ENCODE measurements at places on chromosomes 7 and 10.

GRCh38 chr7:131328377-131329175 lies 900 bp downstream of the MKLN1 start:
- DNase-seq, result no peak

DNA sequence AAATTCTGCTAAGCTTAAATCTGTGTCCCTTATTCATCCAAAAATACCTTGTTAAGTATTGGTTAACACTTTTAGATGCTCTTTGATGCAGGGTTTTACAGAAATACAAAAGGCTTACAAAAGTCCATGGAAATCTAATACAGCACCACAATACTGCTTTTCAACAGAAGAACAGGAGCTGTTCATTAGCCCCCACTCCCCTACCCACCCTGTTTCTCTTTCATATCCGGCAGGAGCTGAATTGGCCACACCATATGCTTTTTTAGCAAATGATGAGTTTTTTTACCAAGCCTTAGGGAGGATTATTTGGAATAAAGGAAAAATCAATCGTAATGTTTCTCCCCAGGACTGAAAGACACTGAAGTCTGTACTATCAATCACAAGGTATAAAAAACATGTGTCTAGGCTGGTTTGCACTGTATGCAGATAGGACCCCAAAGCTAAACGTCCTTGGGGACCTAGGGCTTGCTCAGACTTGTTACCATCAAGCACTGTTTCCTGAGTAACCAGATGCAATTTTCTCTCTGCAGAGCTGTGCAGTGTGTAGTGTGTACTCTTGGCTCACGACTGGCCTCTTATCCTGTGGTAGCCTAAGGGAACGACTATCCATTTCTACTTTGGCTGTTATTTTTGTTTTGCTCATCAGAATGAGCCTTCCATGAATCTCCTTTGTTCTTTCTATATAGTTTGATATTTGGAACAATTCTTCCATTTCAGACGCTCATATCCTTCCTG lies 143.3 kb upstream of the LRGUK start:
- DNase-seq, result no peak

GRCh38 chr7:132910657-132911056 lies 171.2 kb downstream of the CHCHD3 start:
- DNase-seq, result no peak

DNA sequence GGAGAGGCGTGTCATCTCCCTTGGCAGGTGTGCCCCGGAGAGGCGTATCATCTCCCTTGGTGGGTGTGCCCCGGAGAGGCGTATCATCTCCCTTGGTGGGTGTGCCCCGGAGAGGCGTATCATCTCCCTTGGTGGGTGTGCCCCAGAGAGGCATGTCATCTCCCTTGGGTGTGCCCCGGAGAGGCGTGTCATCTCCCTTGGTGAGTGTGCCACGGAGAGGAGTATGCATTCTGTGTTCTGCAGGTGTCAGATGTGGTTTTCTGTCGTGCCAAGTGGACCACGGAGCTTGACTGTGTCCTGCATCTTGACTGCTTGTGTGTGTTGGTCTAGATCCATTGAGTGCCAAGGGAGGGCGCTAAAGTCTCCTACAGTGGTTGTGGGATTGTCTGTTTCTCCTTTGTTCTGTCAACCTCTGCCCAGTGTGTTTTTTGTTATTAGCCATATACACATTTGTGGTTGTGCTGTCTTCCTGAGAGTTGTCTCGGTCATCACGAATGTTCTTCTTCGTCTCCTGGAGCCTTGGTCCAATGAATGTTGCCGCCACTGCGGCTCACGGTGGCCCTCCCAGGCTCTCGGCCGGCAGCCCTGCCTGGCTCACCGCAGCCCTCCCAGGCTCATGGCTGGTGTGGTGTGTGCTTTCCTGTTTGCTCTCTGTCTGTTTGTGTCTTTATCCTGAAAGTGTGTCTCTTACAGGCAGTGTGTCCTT lies 96.8 kb downstream of the INPP5A start:
- DNase-seq, result no peak

- DNase-seq, result no peak
Observed at GRCh38 chr7:80279760-80280159, 145.1 kb downstream of the GNAI1 start.

DNA sequence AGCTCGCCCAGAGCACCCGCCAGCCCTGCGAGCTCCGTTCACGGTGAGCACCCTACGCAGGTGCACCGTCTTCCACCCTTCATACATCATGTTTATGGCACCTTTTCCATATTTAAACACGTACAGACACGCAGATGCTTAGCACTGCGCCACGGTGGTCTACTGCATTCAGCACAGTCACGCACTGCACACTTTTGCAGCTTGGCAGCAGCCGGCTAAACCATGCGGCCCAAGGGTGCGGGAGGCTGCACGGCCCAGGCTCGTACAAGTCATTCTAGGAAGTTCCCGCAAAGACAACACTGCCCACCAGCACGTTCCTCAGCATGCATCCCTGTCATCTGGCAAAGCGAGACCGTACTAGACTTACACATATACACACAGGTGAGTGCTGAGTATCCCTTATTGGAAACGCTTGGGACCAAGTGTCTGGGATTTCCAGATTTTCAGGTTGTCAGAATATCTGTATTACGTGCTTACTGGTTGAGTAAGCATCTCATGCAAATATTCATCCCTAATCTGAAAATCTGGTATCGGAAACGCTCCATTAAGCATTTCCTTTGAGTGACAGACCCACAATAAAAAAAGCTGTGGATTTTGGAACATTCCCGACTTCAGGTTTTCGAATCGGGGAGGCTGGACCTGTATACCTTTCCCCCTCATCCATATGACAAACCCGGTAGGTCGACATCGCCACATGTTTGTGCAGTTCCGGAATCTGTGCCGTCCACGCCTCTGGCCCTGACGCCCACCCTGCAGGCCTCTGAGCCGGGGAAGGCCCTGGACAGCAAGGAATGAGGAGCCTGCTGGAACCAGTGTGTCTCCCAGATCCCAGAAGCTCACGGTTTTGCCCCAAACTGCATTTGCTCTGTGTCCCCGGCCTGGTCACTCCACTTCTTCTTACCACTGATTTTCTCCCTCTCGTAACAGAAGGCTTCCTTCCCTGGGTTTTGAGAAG lies 222.2 kb downstream of the ELFN1 start:
- DNase-seq, result no peak

GRCh38 chr10:69649786-69650550 lies 19.9 kb downstream of the FAM241B start:
- no peak for DNase-seq
